HFFc6 (cell line): ENCODE measurements at places on chromosomes 12 and 14. TPM values are rescaled to one million over a fixed set of nuclear protein-coding genes. Genes with fewer than 3 reads are reported as not detected.

DNA sequence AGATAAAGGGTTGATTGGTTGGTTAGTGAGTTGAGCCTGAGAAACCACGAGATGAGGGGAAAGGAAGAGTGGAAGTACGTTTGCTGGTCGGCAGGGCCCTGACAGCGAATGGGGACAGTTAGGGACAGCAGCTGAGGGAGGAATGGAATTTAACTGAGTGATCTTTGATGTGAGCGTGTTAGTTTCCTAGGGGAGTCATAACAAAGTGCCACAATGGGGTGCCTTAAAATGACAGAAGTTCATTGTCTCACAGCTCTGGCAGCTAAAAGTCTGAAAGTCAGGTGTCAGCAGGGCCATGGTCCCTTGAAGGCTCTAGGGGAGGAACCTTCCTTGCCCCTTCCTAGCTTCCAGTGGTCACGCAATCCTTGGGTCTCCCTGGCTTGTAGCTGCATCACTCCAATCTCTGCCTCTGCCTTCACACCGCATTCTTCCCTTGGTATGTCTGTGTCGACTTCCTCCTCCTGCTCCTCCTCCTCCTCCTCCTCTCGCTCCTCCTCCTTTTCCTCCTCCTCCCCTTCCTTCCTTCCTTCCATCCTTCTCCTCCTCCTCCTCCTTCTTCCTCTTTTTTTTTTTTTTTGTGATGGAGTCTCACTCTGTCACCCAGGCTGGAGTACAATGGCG, 26.0 kb upstream of the RIN3 start:
- DNase-seq: no peak

GRCh38 chr12:79351251-79351650, 339.5 kb downstream of the PAWR start:
- no peak for DNase-seq

DNA sequence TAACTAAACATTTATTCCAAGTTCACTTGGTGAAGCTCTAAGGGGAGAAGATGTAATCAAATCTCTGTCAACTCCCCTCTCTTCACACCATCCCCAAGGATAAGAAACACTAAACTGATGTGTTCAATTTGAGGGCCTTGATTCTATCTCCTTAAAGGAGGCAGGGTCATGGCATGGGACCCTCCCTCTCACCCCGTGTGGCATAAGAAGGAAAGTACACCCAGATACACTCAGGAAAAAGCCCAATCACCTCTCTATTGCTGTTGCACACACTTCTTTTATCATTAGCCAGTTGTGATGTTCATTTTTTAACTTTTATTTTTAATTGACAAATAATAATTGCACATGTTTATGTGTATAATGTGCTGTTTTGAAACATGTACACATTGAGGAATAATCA, 35.1 kb downstream of the WASHC3 start:
- DNase-seq: no peak

ZNF26 gene
- total RNA-seq: 5.9 to 7.0 TPM (median 6.3 TPM) in 3 replicates

MIPOL1 gene
- 4.4 to 7.7 TPM (median 5.5 TPM) in 3 replicates for total RNA-seq

DNA sequence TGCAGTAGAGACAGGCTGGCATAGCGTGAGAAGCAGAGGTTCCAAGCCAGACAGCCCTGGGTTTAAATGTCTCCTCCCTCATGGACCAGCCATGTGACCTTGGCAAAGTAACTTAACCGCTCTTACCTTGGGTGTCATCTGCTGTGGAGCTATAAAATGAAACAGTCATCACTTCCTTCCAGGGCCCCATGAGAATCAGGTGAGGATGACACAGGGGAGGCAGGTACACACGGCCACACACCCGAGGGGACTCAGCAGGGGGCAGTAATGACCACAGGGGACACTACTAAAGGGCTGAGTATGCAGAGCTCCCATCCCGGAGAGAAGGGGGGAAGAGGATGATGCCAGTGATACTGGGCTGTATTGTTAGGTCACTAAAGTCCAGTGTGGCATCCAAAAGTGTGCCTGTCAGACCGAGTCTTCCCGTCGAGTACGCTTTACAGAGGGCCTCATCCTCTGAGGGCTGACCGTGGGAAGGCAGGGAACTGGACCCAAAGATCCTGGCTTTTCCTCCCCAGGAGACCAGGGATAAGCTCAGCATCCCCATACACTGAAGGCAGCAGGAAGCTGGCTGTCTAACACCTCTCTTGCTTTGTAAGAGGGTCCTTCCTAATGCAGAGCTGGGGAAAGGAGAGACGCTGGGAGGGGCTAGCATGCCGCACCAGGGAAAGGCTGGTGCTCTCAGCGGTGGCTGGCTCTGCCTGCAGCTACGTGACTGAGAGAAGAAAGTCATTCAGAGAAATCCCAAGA, 94.2 kb downstream of the SINHCAF start:
- no peak for DNase-seq

SLC6A15 gene
- total RNA-seq: 0.31 TPM in 1 of 2 replicates, not detected in the other

DCP1B gene
- total RNA-seq: 10.5 to 13.4 TPM (median 12.7 TPM) in 3 replicates

GRCh38 chr14:101402936-101403660, 158.2 kb upstream of the DIO3 start:
- no peak for DNase-seq

DNA sequence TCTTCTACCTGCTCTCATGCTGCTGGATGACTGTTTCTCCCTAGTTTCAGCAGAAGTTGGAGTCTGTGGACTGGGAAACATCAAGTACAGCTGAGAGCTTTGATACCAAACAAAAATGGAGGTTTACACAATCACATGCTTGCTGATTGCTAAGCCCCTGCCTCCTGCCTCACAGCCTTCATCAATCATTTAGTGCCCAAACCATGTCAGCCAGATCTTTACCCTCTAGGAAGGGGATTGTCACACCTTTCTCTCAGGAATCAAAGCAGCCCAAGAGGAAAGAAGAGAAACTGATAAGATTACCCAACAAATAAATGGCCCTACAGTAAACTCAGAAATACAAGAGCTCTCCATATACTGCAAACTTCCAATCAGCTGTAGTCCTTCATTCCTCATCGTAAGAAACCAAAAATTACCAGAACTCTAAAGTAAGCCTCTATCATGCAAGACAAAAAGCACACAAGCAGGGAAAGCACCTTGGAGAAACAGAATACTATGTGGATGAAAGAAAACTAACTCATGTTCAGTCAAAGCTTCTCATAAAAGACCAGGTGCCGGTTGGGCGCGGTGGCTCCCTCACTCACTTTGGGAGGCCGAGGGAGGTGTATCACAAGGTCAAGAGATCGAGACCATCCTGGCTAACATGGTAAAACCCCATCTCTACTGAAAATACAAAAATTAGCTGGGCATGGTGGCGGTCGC, 63.6 kb upstream of the RESF1 start:
- DNase-seq: no peak

DNA sequence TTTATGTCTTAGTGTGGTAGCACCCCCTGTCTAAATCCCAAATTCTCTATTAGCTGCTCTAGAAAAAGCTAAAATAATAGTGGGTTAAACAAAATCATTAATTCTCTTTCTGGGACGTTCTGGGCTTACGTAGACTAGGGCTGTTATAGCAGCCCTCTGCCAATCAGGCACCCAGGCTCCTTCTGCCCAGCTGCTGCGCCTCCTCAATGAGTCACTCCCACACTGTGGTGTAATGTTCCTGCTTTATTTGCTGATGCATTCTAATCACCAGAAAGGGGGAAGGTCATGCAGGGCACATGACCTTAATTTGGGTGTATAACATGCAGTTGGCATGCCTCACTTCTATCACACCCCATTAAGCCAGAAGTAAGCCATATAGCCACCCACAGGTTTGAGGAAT, 294.5 kb downstream of the GALC start:
- no peak for DNase-seq

- peak; percentile 24 for DNase-seq
Measured at GRCh38 chr14:75230140-75230792, 48.4 kb upstream of the FOS start.

- DNase-seq: no peak
Measured at GRCh38 chr14:74426202-74426582, at the start of gene SYNDIG1L. TSS of gene SYNDIG1L (minus strand) at chr14:74426210. CDS start at chr14:74409744, 16,466 bp downstream.

DNA sequence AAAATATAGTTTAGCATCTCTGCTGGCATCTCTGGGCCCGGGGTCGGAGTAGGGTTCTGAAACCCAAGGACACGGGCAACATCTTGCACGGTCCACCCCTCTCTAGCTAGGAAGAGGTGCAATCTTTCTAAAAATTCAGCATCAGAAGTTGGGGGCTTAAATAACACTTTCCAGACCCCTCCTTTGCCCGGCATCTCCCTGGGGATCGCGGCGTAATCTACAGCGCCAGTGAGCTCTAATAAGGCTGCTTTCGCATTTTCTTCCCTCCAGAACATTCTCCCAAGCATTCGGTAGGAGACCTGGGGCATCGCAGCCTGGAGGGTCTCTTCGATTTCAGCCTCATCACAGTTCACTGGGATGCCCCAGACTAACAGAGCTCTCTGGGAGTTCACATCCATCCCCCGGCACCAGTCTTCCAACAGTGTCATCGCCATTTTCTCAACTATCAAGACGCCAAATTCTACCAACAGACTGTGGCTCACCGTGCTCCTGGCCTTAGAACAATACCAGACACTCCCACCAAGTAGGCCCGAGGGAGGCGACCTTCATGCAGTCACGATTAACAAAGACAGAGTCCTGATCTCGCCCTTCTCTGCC, 880 bp downstream of the PNMA1 start:
- no peak for DNase-seq

- DNase-seq: no peak
Measured at GRCh38 chr12:113665457-113665856, 193.8 kb upstream of the LHX5 start.

- no peak for DNase-seq
Measured at GRCh38 chr14:105124823-105125222, 43.8 kb downstream of the JAG2 start.

GRCh38 chr14:58109744-58110143, 42.3 kb downstream of the ARMH4 start:
- no peak for DNase-seq

CDKN1B gene
- total RNA-seq: 20.0 to 28.9 TPM (median 22.9 TPM) in 3 replicates

GRCh38 chr14:91228112-91229004, 16.1 kb downstream of the GPR68 start:
- peak; percentile 49 for DNase-seq

PTHLH gene
- 0.48 to 1.3 TPM (median 0.64 TPM) in 3 replicates for total RNA-seq

BICDL1 gene
- total RNA-seq: 0.05 TPM in 1 of 3 replicates, not detected in the others

TEX52 gene
- total RNA-seq: not detected in 2 replicates

- no peak for DNase-seq
Measured at GRCh38 chr12:39230086-39230485, 212.8 kb downstream of the KIF21A start.

ETNK1 gene
- total RNA-seq: 26.2 to 27.7 TPM (median 27.4 TPM) in 3 replicates

DNA sequence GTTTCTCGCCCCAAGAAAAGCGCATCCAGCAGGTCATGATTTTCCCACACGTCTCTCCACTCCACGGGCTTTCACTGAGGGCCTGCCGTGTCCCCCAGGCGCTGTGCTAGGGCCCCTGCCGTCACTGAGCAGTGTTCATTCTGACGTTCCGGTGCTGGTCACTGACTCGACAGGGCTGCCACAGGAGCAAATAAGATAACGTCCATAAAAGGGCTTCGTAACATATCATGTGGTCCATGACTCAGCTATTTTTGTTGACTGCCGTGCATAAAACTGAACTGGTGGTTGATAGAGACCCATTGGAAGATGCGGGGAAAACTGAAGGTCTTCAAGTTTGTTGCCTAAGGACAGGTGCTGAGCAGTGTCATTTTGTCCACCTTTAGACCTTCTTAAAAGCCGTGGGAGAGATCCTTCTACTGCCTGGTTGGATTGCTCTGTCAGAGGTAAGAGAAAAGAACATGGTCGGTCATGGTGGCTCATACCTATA, 46.3 kb downstream of the ADGRD1 start:
- no peak for DNase-seq

RAPGEF3 gene
- total RNA-seq: 2.5 to 3.4 TPM (median 2.9 TPM) in 3 replicates

- no peak for DNase-seq
Measured at GRCh38 chr14:71728386-71728785, 203.8 kb upstream of the RGS6 start.

DNA sequence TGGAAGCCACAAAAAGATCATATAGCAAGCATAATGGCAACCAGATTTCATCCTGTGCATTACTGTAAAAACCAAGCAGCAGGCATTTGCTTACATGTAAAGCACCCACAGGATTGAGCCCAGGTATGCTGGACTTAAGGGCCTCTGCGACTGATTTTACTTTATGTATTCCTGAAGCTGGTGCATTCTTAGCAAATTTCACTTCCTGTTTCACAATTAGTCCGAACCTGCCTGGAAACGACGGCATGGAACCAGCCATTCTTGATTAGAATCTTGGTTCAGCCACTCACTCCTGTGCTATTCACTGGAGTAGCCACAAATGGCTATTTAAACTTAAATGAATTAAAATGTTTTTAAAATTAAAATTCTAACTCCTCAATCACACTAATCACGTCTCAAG, 239.2 kb downstream of the NUAK1 start:
- no peak for DNase-seq

PIANP gene
- 3.6 to 4.2 TPM (median 4.1 TPM) in 3 replicates for total RNA-seq

FAM181A gene
- total RNA-seq: not detected in 3 replicates

TMEM117 gene
- 8.0 to 9.7 TPM (median 9.0 TPM) in 3 replicates for total RNA-seq

DNA sequence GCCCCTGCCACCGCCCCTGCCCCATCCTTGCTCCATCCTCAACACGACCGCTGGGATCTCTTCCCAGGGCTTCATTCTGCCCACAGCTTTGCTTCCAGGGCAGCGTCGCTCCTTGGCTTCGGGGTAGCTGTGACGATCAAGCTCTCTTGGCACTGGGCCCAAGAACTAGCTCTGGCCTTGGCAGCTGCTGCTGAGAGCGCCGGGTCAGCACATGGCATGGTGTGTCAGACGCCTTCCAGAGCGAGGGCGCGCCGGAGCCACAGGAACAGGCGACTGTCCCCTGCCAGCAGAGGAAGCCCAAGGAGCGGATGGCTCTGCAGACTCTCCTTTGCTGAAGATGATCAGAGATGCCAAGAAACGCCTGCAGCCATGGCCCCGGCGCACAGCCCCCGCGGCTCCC, 15.9 kb downstream of the RAB35 start:
- DNase-seq: no peak

DNA sequence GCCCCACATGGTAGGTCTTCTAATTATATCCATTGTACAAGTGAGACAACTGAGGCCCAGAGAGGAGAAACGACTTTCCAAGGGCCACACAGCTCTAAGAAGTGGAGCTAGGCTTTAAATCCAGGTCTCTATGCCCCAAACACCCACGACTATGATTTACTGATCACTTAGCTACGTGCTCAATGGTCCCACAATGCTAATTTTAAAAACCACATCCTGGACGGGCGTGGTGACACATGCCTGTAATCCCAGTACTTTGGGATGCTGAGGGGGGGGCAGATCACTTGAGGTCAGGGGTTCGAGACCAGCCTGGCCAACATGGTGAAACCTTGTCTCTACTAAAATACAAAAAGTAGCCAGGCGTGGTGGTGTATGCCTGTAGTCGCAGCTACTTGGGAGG, 8.4 kb upstream of the MLEC start:
- peak; percentile 22 for DNase-seq

DDX47 gene
- 93.6 to 96.3 TPM (median 93.8 TPM) in 3 replicates for total RNA-seq

DNA sequence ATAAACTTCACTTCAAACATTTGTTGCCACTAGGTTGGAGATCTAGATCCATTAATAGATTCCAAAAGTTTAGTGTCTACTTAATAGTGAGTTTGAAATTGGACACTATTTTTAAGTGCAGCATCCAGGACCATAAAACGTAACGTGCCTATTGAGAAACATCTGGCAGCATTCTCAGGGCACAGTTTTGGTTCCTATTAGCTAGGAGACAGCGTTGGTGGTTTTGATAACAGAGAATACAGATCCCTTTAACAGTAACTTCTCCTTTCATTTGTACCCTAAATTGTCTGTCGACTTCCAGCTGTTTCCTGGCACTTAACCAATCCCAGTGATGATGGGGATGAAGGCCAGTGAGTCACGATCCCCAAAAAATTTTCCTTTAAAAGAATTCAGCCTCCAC, 25.8 kb downstream of the KCNK10 start:
- no peak for DNase-seq

IKZF4 gene
- total RNA-seq: 5.5 to 6.0 TPM (median 6.0 TPM) in 3 replicates

SALL2 gene
- total RNA-seq: 0.85 to 2.9 TPM (median 2.4 TPM) in 3 replicates
